NCI-H1417 treated with DMSO at 0.1 percent for 48 hours (cell line): ENCODE measurements at places on chromosomes 7 and 10.
A peak's percentile ranks its signal among the peaks of the same experiment; 100 is the strongest.

GRCh38 chr7:90747516-90747915 lies 151.4 kb downstream of the CDK14 start:
- DNase-seq = no peak

- no peak for DNase-seq
These were observed 5.7 kb downstream of the TNS3 start for GRCh38 chr7:47576031-47576865.

GRCh38 chr10:47457826-47458225 lies 26.1 kb downstream of the ANXA8 start:
- no peak for DNase-seq

DNA sequence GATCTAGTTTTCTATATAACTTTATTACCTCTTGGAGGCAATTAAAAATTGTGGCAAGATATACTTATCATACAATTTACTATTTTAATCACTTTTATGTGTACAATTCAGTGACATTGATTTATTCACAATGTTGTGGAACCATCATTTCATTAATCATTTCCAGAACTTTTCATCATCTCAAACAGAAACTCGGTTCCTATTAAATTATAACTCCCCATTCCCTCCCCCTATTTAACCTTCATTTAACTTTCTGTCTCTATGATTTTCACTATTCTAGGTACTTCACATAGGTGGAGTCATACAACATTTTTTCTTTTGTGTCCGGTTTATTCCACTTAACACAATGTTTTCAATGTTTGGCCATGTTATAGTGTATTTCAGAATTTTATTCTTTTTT lies 252.8 kb downstream of the REEP3 start:
- no peak for DNase-seq

DNA sequence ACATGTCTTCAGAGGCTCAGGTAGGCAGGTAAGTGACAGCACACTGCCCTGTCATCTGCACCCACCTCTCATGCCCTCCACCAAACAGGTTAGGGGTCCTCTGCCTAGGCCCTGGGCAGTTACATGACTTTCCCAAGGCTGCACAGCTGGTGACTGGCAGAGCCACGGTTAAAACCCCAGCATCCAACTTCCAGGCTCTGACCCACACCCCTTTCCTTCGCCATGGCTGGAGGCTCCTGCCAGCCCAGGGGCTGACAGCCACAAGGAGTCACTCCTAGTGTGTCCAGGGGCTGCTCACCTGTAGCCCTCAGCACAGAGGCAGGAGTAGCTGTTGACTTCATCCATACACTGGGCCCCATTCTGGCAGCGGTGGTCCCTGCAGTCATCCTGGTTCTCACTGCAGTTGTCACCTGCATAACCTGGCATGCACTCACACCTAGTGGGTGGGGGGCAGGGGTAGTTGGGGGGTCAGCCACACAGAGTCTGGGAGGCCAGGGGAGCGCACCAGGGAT lies 175.0 kb downstream of the SLIT1 start:
- no peak for DNase-seq

DNA sequence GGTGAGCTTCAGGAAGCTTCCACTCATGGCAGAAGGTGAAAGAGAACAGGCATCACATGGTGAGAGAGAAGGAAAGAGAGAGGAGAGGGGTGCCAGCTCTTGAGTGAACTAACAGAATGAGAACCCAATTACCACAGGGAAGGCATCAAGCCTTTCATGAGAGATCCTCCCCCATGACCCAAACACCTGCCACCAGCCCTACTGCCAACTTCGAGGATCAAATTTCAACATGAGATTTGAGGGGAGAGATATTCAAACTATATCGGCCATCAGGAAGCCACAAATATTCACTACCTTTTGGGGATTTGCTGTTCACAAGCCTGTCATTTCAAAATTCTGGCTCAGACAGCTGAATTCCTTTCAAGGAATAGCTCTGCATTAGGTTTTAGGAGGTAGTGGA lies 39.9 kb upstream of the SMNDC1 start:
- no peak for DNase-seq

- no peak for DNase-seq
These were observed 27.9 kb upstream of the INPP5A start for GRCh38 chr10:132509506-132510173.

DNA sequence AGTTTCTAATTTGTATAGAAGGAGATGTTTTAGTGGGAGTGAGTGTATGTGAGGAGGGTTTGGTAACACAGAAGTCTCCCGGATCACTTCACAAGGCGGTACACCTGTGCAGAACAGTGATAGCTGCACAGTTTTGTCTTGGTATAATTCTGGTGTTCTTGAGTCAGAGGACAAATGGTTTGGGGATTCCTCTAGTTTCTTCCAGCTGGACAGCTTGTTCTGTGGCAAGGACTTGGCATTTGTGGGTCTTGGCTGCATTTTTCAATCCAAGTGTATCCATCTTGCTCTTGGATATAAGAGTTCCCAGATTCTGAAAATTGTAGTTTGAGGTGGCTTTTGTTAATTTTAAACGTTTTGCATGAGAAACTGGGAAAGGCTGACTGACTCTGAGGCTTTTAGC lies 135.7 kb downstream of the AHR start:
- no peak for DNase-seq

DNA sequence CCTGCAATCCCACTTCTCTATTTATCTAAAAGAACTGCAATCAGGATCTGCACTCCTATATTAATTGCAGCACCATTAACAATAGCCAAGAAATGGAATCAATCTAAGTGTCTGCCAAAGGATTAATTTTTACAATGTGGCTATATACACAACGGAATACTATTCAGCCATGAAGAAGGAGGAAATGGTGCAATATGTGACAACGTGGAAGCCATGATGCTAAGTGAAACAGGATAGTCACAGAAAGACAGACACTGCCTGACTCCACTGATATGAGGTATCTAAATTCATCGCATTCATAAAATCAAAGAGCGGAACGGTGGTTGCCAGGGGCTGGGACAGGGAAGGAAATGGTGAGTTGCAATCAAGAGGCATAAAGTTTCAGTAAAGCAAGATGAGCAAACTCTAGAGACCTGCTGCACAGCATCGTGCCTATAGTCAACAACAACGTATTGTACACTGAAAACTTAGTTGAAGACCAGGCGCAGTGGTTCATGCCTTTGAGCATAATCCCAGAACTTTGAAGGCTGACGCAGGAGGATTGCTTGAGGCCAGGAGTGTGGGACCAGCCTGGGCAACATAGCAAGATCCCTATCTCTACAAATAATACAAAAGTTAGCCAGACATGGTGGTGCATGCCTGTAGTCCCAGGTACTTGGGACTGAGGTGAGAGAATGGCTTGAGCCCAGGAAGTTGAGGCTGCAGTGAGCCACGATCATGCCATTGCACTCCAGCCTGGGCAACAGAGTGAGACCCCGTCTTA lies 76.3 kb downstream of the FGFR2 start:
- DNase-seq = no peak

- no peak for DNase-seq
These were observed 137.3 kb downstream of the AGMO start for GRCh38 chr7:15424468-15424867.

DNA sequence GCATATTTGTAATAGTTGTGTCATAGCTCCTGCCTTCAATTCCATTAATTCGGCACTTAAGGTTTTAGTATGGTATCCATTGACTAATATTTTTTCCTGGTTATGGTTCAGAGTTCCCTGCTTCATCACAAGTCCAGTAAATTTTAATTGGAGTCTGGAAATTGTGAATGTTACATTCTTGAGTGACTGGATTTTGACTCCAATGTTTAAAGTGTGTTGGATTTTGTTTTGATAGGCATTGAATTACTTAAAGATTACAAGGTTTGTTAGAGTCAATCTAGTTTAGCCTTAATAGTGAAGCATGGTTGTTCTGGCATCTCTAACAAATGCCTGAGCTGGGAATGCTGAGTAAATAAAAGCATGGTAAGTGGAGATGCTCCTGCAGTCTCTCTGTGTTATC lies 326.6 kb upstream of the IGFBP3 start:
- no peak for DNase-seq

- DNase-seq = no peak
These were observed 269.5 kb downstream of the TSPAN12 start for GRCh38 chr7:120588416-120588815.

DNA sequence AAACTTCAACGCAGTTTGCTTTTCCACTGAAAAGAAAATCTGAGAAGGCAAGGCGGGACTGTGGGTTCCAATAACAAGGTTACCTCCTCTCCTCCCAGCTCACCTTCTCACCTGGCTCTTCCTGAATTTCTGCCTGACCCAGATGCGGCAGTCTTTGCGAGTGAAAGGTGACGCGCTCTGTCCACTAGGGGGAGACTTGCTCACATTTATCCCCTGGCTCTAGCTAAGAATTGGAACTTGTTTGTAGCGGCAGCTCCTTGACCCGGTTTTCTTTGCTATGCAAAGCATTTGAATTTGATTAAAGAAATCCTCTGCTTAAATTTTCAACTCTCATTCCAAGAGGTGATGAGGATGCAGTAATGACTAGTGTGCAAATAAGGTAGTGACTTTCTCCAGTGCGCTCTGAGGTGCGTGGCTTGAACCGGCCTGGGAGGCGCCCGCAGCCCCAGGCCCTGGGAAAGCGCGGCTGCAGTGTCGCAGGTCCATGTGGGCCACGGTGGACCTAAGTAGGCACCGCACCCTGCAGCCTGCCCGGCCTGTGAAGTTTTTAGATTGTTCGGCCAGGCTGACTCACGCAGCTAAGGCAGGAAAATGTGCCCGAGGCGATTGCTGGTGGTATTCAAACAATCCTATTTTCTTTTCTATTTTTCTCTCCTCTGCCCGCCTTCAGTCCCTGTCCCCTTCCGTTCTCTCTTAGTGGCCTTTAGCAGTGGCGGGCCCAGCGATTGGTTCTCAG lies 336.9 kb upstream of the NPSR1 start:
- DNase-seq = peak; percentile 48

GRCh38 chr10:130638991-130639390 lies 502.8 kb downstream of the GLRX3 start:
- no peak for DNase-seq

- DNase-seq = no peak
These were observed 46.9 kb downstream of the ZNF438 start for GRCh38 chr10:30984563-30985328.

DNA sequence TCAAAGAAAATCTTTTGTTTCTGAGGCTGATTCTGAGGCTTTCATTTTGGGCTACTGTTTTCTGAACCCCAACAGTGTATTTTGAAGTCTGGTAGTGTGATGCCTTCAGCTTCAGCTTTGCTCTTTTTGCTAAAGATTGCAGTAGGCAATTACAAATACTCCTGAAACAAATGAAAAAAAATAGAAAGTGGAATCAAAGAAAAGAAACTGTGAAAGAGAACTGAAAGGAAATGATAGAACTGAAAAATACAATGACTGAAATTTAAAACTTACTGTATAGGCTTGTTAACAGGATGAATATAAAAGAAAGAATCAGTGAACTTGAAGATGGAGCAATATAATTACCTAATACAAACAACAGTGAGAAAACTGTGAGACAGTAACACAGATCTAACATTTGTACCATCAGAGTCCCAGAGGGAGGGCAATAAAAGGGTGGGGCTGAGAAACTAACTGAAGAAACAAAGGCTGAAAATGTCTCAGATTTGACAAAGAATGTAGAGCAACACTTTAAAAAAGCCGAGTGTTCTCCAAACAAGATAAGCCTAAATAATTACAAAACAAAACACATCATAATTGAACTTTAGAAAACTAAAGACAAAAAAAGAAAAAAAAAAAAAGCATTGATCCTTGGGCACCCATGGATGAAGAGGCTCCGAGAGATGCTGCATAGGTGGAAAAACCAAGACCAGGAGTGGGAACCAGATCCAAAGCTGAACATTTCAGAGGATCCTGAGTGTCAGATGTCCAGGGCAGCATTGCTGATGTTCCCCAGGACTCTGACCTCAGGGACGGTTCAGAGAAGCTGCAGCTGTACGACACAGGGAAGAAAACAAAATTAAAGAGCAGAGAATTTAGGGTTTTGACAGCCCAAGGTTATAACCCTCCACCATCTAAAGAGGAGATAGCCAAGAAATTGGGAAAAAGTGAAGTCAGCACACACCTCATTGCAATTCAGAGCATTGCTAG lies 223.2 kb upstream of the IGFBP3 start:
- no peak for DNase-seq

DNA sequence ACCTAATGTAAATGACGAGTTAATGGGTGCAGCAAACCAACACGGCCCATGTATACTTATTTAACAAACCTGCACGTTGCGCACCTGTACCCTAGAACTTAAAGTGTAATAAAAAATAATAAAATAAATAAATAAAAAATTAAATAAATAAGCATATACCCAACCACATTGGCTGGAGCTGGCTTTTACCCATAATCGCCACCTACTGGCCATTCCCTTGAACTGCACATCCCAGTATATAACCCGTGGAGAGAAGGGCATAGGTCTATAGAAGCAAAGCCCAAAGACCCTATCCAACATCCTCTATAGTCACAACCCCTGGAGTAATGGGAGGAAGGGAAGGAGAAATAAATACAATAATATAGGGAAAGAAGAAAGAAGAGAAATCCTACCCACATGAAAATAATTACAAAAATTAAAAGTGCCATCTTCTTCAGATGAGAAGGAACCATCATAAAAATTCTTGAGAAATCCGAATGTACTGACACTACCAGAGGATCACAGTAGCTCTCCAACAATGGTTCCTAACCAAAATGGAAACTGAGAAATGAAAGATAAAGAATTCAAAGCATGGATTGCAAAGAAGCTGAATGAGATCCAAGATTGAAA lies 65.6 kb downstream of the TWIST1 start:
- no peak for DNase-seq

- DNase-seq = no peak
These were observed 52.3 kb downstream of the HECW1 start for GRCh38 chr7:43164757-43165156.

DNA sequence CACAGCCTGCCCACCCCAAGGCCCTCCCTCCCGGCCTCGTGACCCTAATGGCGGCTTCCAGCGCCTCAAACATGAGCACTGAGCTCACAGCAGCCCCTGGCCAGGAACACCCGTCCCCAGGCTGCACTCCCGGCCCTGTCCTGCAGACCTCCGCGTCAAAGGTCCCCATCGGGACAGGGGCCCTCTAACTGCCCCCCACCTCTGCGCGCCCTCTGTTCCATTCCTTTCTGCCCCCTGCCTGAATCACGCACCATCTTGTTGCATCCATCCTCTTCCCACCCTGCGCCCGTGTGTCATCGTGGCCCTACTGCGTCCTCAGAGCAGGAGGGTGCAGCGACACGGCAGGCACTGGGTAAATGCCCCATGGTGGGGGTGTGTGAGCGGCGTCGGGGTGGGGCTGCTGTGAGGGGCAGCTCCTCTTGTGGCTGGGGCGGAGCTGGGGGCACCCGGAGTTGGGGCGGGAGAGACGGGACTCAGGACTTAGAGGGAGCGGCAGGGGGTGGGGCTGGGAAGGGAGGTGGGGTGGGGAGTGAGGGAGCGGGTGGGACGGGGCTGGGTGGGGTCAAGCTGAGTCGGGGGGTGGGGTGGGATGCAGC lies 13.4 kb downstream of the SLC29A4 start:
- DNase-seq = no peak

- DNase-seq = no peak
These were observed 62.6 kb upstream of the CACNA2D1 start for GRCh38 chr7:82506208-82506607.

DNA sequence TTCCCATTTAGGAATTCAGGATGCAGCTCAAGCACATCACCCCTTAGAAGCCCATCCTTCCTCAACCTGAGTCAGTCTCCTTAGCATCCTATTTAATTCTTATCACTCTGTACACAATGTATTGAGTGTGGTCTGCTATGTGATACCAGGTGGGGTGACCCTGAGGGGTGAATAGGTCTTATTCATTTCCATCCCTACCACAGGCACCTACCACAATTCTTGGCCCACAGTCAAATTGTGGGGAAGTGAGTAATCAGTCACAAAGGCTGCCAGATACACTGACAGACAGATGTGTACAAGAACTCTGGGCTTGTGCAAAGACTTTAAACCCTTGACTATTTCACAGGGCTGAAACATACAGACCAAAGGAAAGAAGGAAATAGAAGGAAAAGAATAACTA lies 560.5 kb downstream of the PARD3 start:
- no peak for DNase-seq

GRCh38 chr7:42726066-42726785 lies 185.6 kb downstream of the C7orf25 start:
- DNase-seq = no peak
